ENCODE measurements at places on chromosomes 1 and 21. TPM values are rescaled to one million over a fixed set of nuclear protein-coding genes. Genes with fewer than 3 reads are reported as not detected.

KLHDC8A gene
- total RNA-seq, result not detected

NCF2 gene
- total RNA-seq, result not detected

TRPM2 gene
- total RNA-seq, result not detected

LCK gene
- 0.13 TPM for total RNA-seq

DNALI1 gene
- 2.9 TPM for total RNA-seq

PIGC gene
- total RNA-seq, result 14.8 TPM

PPM1J gene
- total RNA-seq, result 1.9 TPM

TNFRSF9 gene
- total RNA-seq, result 0.13 TPM

ADGRB2 gene
- total RNA-seq, result 0.79 TPM

KLHDC9 gene
- 0.79 TPM for total RNA-seq

MORC3 gene
- 39.0 TPM for total RNA-seq

TIE1 gene
- 472 TPM for total RNA-seq

CDK18 gene
- total RNA-seq, result 0.13 TPM

PTP4A2 gene
- total RNA-seq, result 522 TPM

THEM5 gene
- total RNA-seq, result not detected

KRTAP7-1 gene
- not detected for total RNA-seq

TGFB2 gene
- total RNA-seq, result 2.8 TPM

TMEM183A gene
- 126 TPM for total RNA-seq

CORT gene
- 0.50 TPM for total RNA-seq

LYPD8 gene
- total RNA-seq, result not detected

C1orf185 gene
- not detected for total RNA-seq

PLEKHG5 gene
- total RNA-seq, result 39.0 TPM

KCNA3 gene
- not detected for total RNA-seq

TRAPPC10 gene
- 34.0 TPM for total RNA-seq

CLCA1 gene
- not detected for total RNA-seq

NUDT4B gene
- 76.2 TPM for total RNA-seq

ADCY10 gene
- 0.07 TPM for total RNA-seq

LRRN2 gene
- not detected for total RNA-seq

PADI4 gene
- total RNA-seq, result not detected

PRAMEF4 gene
- not detected for total RNA-seq

JAM2 gene
- 2.4 TPM for total RNA-seq

SLC9C2 gene
- not detected for total RNA-seq

Data from thoracic aorta endothelial cell (primary cell).